ENCODE measurements at places on chromosomes 4 and X. TPM values are rescaled to one million over a fixed set of nuclear protein-coding genes. Genes with fewer than 3 reads are reported as not detected.

GPM6B gene
- 0.17 TPM for total RNA-seq

KLF8 gene
- 4.7 TPM for total RNA-seq

VEGFC gene
- total RNA-seq = 80.3 TPM

ALB gene
- total RNA-seq = not detected

YIPF7 gene
- not detected for total RNA-seq

Data from foreskin keratinocyte (primary cell).